ENCODE measurements at places on chromosomes 6 and 20.

DNA sequence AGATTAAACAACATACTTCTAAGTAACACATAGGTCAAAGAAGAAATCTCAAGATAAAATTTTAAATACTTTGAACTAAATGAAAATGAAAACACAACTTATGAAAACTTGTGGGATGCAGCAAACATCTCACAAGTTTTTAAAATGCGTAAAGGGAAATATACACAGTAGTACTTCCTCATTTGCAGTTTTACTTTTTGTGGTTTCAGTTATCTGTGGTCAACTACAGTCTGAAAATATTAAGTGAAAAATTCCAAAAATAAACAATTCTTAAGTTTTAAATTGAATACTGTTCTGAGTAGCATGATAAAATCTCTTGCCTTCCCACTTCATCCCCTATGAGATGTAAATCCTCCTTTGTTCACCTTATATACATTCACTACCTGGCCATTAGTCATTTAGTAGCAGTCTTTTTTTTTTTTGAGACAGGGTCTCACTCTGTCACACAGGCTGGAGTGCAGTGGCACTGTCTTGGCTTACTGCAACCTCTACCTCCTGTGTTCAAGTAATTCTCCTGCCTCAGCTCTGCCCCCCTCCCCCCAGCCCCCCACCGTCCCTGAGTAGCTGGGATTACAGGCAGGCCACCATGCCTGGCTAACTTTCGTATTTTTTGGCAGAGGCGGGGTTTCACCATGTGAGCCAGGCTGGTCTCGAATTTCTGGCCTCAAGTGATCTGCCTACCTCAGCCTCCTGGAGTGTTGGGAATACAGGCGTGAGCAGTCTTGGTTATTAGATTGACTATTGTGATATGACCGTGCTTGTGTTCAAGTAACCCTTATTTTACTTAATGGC, 154.6 kb upstream of the AHI1 start:
- no peak for DNase-seq

DNA sequence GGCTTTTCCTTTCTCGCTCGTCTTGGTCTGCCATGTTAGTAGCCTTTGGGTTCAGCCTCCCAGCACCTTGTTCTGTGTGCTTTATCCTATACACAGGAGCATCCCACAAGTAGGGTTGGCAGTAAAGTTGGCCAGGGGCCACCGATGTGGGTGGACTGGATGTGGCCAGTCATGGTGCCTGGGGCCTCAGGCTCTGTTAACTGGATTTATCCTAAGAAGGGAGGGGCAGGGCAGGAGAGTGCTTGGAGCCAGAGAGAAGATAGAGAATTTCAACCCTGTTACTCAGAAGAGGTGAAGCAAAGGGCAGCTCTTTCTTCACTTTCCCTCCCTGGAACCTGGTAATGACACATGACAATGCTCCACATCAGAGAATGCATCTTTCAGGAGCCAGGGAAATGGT, 14.1 kb upstream of the SIRPB2 start:
- no peak for DNase-seq

DNA sequence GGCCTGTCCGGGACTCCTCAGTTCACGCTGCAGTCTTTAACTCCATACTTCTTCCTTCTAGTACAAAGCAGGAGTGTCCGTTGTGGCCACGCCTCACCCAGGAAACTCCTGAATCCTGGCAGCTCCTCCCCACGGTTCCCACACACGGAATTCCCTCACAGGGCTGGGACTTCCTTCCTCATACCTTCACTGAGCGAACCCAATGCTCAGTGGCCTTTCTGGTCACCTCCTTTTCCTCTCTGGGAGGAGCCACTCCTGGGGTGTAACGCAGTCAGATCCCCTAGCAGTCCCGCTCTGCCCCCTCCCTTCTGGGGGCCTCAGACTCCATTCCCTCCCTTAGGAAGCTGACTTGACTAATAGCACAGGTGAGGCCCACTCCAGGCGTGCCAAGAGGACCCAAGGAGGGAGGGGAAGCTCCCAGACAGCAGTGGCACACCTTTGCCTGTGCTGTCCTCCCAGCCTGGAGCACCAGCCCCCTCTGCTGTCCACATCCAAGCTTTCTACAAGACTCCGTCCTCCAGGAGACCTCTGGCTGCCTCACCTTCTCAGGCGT, at the start of gene SLC52A3:
Gene SLC52A3, minus strand, starts transcription at position 75 of the 553 bp plus-strand sequence. CDS start 2,726 bp downstream, outside the sequence.
- DNase-seq: no peak

DNA sequence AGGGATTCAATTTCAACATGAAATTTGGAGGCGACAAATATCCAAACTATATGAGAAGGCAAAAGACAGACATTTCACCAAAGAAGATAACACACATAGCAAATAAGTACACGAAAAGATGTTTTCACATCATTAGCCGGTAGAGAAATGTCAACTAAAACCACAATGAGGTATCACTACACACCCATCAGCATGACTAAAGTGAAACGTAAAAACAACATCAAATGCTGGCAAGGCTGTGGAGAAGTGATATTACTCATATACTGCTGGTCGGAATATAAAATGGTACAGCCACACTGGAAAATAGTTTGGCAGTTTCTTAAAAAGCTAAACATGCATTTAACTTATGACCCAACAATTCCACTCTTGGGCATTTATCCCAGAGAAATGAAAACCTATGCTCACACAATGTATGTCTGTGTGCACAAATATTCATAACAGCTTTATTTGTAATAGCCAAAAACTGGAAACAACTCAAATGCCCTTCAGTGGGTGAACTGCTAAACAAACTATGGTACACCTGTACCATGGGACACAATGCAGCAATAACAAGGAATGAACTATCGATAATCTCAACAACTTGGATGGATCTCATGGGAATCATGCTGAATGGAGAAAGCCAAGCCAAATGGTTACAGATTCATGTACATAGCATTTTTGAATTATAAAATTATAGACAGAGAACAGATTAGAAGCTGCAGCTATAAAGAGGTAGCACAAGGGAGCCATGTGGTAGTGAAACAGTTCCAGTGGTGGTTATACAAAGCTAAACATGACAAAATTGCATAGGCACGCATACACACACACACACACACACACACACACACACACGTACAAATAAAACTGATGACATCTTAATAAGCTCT, 8.6 kb downstream of the ADAT2 start:
- DNase-seq: no peak

GRCh38 chr6:89818977-89819335, 638 bp downstream of the MDN1 start:
- no peak for DNase-seq

Measured in NCI-H1105 (cell line).